CD14-positive monocyte (primary cell): ENCODE measurements at places on chromosomes 2 and 18.

- no peak for DNase-seq
These were observed 1.3 kb upstream of the ZNF512 start for GRCh38 chr2:27581417-27582128.

DNA sequence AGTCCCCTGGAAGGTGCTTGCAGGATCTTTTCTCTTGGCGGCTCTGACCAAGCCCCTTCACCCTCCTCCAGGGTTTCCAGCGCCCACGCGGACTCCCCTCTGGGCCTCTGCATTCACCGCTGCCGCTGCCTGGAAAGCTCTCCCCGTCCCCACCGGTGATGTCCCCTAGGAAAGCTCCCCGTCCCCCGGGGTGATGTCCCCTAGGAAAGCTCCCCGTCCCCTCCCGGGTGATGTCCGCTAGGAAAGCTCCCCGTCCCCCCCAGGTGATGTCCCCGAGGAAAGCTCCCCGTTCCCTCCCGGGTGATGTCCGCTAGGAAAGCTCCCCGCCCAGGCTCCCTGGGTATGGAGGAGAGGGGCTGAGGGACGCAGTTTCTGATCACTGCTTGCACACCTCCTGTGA, 27.9 kb downstream of the ZAP70 start:
- no peak for DNase-seq

GRCh38 chr2:45725731-45726130, 74.3 kb downstream of the PRKCE start:
- DNase-seq: peak; percentile 16

GRCh38 chr2:242051463-242051862, 181.9 kb downstream of the RTP5 start:
- DNase-seq: no peak

- no peak for DNase-seq
These were observed 15.2 kb downstream of the BOK start for GRCh38 chr2:241573741-241574140.

DNA sequence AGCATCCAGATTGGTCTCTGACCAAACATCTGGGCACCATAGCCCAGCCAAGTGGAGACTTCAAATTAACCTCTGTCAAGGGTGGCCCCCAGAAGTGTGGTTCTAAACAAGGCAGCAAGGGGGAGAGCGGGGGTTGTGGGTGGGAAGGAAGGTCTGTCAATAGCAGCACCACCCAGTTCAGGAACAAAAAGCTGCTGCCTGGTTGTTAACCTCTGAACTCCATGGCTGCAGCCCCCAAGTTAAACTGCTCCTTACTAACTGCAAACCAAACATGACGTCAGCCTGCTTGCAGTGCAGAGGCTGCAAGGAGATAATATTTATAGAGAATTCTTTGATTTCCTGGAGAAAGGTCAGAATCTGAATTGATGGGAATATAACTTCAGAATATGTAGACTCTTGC, 76.5 kb downstream of the ARL4C start:
- DNase-seq: no peak

- no peak for DNase-seq
These were observed 124.8 kb downstream of the EPHA4 start for GRCh38 chr2:221447310-221447709.

DNA sequence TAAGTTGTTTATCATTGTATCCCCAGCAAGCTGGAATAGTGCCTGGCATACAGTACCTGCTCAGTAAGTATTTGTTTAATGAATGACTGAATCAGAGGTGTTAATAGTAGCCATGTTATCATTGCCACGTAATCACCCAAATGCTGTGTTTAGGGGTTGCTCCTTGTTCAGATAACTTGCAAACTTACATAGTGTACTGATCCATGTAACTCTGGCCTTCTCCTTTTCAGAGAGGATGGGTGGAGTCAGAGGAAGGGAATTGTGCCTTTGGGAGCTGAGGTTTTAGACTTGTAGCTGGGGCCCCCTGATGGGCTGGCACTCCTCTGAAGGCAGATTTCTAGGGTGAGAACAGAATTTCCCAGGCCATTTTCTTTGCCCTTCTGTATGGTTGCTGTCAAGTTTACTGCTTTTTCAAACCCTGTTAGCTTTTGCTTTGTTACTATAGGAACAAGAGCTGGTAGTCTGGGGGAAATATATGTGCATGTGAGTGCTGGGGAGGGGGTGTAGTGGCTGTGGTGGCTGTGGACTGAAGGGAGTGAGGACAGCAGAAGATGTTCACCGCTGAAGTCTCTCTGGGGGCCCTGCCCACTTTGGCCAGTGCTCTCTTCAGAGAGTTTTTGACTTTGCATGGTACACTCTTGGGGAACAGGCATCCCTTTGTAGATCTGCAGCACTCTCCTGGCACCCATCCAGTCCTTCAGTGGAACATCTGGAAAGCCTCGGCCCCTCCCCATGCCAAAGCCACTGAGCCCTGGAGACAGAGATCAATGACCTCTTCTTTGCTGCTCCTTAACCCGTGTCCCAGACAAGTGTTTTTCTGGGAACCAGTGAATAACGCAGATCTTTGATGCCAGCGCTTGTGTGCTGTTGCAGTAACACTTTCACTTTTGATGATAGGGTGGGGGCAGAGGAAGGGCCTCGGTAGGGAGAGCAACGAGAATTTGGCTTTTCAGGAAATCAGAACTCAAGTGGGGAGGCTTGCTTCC, 209.0 kb downstream of the PRKCE start:
- DNase-seq: peak; percentile 32

DNA sequence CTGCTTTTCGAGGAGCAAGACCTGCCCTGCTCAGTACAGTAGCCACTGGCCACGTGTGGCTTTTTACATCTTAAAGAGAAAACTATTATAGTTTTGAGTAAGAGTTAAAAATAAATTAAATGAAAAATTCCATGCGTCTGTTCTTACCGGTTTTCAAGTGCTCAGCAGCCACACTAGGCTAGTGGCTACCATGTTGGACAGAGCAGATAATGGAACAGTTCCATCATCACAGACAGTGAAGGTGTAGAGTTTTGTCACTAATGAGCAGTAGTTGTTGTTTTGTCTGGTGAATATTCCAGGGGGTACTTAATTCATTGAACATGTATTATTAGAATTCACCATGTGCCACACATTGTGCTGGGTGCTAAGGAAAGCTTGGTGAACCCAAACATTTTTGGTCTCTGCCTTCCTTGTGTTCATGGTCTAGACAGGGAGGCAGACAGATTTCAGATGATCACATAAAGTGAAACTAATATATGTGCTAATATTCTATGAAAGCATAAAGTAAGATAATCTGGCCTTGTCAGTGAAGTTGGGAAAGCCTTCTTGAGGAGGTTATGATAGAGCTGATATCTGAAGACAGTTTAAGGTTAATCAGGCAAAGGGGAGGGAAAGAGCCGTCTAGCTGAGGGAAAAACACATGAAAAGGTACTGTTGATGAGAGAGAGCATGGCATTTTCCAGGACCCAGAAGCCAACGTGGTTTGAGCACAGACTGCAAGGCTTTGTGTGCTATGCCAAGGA, 1.4 kb downstream of the ALMS1 start:
- DNase-seq: no peak

DNA sequence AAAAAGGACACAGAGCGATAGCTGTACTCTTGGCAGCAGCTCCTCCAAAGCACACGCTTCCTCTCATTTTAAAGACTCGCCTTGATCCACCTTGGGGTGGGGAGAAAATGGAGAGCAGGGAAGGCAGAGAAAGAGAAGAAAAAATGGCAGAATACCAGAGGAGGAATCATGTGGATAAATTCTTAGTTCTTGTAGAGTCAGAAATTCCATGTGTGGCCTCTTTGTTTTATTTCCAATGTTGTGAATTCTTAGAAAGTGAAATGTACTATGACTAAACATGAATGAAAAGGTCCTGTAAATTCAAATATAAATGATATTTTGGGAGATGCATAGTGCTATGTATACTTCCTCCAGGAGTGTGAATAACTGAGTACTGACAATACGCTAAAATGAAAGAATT, 89.7 kb upstream of the SESTD1 start:
- no peak for DNase-seq

DNA sequence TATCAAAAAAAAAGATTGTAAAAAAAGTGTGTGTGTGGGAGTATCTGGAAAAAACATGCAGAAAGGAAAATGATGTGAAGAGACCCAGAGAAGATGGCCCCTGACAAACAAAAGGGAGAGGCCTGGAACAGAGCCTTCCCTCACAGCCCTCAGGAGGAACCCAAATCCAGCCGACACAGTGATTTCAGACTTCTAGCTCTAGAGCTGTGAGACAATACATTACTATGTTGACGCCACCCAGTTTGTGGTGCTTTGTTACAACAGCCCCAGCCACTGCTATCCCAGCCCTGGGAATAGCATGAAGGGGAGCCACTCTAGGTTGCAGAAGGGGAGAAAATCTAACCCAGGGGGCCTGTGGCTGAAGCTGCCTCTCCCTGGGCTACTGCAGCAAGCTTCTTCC, 59.0 kb upstream of the ZBTB7C start:
- DNase-seq: no peak

DNA sequence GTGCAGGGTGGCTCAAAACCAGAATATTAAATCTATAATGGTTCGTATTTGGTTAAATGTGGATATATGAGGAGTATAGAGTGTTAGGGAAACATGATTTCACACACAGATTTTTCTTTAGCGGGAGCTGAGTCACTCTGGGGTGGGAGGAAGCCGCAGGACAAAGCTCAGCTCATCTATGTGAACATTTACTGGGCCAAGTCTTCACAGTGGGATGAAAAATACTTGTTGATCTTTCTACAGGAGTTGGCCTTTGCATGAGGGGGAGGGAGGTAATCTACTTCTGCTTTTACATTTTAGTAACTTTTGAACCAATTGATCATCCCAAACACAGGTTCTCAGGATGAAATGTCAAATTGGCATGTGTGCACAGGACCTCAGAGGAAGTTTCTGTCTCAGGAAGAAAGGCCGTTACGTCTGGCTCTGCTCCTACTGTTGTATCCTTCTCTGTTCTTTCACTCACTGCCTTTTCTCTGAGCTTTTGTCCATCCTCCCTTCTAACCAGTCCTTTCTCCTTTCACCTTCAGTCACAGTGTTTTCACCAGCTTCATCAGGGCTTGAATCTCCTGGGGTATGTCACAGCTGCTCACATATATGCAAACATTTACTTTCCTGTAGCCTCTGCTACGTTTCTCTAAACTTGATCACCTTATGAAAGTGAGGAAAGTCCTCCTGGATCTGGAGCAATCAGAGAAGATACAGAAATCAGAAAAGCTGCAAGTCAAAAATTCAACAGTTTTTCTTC, 943.3 kb upstream of the FANCL start:
- no peak for DNase-seq

GRCh38 chr18:45435810-45436209, 179.5 kb upstream of the SLC14A2 start:
- DNase-seq: no peak

GRCh38 chr18:55088561-55088960, 129.3 kb upstream of the CCDC68 start:
- DNase-seq: no peak

DNA sequence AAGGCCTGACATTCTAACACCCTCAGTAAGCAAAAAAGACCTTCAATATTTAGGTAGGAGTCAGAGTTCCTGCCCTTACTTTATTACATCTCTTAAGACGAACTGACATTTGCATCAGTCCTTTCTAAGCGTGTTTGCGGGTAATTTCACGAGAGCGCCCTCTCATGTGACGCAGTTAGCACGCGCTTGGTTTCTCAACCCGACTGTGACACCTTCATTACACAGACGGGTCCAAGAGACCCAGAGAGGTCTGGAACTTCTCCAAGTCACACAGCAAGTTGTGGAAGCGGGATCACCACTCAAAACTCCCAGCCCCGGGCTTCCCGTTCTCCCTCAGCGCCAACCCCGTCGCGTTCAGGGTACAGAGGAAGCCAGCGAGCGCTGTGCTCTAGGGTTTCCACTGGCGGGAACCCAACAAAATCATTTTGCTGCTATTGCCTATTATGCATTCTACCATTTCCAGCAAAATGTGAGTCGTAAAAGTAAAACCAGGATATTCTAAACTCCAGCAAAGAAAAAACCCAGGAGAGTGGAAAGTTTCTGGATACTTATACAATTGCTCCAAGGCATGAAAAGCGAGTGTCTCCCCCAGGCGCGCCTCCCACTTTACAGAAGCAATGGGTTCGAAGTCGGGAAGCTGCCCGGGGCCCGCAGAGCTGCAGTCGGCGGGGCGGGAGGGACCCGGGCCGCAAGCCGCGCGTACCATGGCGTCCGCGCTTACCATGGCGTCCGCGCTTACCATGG, 601 bp downstream of the ENOSF1 start:
- DNase-seq: peak; percentile 96

DNA sequence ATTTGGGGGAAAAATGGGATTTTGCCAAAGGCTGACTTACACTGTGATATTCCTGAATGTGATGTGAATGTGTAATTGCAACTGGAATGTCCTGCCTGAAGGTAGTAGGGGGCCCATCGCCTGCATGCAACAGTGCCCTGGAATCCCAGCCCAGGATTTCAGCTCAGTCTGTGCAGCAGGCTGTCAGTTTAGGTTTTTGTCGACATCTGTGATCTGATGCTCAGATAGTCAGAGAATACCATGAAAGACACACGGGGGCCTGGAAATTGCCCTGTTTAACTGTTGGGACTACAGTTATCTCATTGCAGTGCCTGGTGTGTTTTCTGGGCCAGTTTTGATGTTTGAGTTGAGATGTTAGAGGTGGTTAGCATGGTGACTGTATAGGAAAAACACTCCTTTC, 84.5 kb upstream of the HK2 start:
- DNase-seq: no peak

DNA sequence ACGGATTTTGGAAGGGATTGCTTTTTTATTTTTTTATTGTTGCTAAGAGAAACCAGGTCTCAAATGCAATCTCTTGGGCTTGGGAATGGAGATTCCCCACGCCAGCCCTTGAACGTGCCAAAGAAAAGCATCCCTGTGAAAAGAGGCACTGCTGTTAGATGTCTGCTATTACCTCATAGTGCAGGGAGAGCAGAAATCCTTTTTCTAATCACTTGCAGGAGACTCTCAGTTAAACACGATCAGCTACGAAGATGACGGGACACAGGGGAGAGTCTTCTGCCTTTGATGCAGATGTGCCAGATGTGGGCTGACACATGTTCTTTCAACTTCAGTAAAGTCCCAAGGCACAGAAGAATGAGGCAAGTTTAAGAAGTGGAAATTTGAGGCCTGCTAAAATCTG, 381.6 kb upstream of the TRIB2 start:
- DNase-seq: no peak

GRCh38 chr2:79511320-79511951, 1.4 kb upstream of the CTNNA2 start:
- no peak for DNase-seq
